ENCODE measurements at places on chromosomes 16 and 17. TPM values are rescaled to one million over a fixed set of nuclear protein-coding genes. Genes with fewer than 3 reads are reported as not detected.

The BCL6B gene
- 2.0 TPM for total RNA-seq

The FOXL1 gene
- total RNA-seq: 0.82 TPM

- no peak for DNase-seq
Measured at GRCh38 chr17:55407641-55408566, 13.7 kb downstream of the MMD start.

DNA sequence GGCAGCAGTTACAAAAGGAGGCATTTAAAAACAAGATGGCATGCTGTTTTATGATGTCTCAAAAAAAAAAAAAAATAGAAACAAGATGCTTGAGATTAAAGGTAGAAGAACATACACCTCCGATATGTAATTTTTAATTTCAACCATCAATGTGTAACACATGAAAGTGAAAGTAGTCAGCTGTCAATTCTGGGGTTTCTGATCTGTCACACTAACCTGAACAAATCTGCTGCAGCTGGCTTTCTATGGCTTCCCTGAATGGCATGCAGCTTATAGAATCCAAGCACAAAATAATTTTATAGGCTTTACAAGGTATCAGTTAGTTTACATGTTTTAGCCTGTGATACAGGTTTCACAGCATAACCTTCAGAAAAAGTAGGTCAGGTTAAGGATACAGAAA is 13.5 kb downstream of the GLYR1 start:
- no peak for DNase-seq

GRCh38 chr16:55475919-55476318 is 3.1 kb upstream of the MMP2 start:
- DNase-seq: no peak

DNA sequence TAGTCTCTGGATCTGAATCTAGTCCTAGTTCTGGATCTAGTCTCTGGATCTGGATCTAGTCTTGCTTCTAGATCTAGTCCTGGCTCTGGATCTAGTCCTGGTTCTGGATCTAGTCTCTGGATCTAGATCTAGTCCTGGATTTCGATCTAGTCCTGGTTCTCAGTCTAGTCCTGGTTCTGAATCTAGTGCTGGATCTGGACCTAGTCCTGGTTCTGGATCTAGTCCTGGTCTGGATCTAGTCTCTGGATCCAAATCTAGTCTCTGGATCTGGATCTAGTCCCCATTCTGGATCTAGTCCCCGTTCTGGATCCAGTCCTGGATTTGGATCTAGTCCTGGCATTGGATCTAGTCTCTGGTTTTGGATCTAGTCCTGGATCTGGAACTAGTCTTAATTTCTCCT is 29.9 kb upstream of the VAT1L start:
- DNase-seq: no peak

DNA sequence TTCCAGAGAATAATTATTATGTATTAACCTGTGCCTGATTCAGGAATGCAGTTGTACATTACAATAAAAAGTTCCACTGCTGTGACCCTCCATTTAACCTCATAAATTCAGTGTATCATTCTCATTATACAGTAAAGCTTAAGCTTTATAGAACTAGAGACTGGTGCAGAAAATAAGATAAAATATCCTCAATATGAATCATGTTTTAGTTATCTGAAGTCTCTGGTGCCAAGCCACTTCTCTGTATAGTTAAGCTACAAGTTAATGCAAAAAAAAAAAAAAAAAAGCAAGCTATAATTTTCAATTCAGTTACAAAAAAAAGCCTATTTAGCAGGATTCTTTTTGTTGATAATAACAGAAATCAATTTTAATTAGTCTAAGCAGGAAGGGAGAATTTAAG is 22.4 kb upstream of the SMIM36 start:
- no peak for DNase-seq

DNA sequence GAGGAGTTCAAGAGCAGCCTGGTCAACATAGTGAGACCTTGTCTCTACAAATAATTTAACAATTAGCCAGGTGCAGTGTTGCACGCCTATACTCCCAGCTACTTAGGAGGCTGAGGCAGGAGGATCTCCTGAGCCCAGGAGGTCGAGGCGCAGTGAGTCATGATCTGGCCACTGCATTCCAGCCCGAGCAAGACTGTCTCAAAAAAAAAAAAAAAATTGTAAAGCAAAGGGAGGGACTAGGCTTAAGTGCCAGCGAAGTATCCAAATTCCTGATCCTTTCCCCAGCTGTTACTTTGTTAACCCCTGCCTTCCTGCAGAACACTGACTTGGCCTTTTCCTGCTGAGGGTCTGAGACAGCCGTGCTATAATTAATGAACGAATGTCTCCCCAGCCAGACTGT is 2.7 kb downstream of the GDPD3 start:
- no peak for DNase-seq

GRCh38 chr17:49471089-49471683 is 23.9 kb upstream of the NGFR start:
- peak; percentile 74 for DNase-seq

- no peak for DNase-seq
Measured at GRCh38 chr16:51328733-51329132, 177.7 kb upstream of the SALL1 start.
